RWPE2 (cell line): ENCODE measurements at places on chromosomes 16 and 17.

DNA sequence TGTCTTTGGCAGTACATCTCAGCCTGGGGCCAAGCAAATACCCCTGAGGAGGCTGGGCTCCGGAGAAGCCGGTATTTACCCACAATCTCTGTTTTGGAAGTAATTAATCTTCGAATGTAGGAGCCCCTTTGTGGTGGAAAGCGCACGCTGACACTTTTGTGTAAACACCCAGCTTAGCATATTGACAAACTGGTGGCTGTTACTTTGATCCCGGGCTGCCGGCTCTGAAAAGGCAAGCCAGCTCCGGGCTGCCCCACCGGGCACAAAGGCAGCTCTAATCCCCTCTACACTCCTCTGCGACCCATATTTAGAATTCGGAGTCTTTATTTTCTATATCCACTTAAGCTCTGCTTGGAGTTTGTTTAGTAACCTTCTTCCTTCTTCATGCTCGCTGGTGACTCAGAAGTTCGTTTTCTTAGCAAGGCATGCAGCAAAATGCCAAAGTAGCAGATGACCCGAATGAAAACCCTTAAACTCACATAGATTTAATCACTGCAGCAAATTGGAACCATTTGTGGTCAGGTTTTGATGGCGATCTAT is 144.0 kb upstream of the IRX3 start:
- H3K36me3 ChIP-seq: no peaks in the 10 kb centered on the region
- DNase-seq: no peak
- no peak overlapping the region for H3K27ac ChIP-seq
- H3K4me3 ChIP-seq: no peak overlapping the region

- no peaks in the 10 kb centered on the region for H3K27me3 ChIP-seq
- no peaks in the 10 kb centered on the region for H3K4me1 ChIP-seq
- no peak overlapping the region for H3K4me3 ChIP-seq
- no peaks in the 10 kb centered on the region for H3K36me3 ChIP-seq
Observed at GRCh38 chr17:37732316-37732715, 12.5 kb downstream of the HNF1B start.

GRCh38 chr17:855569-855968 is 73.4 kb downstream of the MRM3 start:
- H3K27me3 ChIP-seq: no peaks in the 10 kb centered on the region
- peaks cover 10% of the 10 kb centered on the region for H3K4me1 ChIP-seq
- H3K4me3 ChIP-seq: no peak overlapping the region

- no peaks in the 10 kb centered on the region for H3K27me3 ChIP-seq
- H3K4me3 ChIP-seq: no peak overlapping the region
- no peak overlapping the region for H3K27ac ChIP-seq
- no peak for DNase-seq
- H3K36me3 ChIP-seq: 0 out of 2 replicates have a peak, but pooled peaks cover 3% of the 10 kb centered on the region
Observed at GRCh38 chr17:60916043-60916442, 238.4 kb downstream of the BCAS3 start.

DNA sequence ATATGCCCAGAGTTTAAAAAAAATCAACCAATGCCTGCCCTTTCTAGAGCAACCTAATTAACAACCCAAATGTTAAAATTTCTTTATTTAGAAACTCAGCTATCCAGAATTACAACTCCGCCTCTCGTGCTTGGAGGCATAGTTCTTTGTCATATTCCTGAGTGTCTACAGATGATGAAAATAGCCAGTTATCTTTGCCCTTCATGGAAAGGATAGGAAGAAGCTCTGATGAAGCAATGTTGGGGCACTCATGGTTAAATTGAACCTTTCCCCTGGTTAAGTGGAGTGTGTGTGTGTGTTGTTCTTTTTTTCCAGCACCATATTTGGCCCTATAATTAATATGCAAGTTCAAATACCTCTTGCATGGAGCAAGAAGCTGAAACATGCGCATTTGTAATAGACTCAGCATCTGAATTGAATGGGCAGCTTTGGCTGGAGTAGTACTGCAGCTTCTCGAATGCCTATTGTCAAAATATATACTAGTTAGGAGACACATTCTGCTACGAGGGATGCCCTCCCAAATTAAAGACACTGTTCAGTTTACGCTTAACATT is 506.2 kb downstream of the WWOX start:
- H3K27ac ChIP-seq: no peak overlapping the region
- peaks cover 3% of the 10 kb centered on the region for H3K4me1 ChIP-seq
- no peak overlapping the region for H3K4me3 ChIP-seq
- no peak for DNase-seq
- H3K36me3 ChIP-seq: no peaks in the 10 kb centered on the region
- no peaks in the 10 kb centered on the region for H3K27me3 ChIP-seq

GRCh38 chr17:16913463-16913862 is 58.5 kb downstream of the TNFRSF13B start:
- no peaks in the 10 kb centered on the region for H3K36me3 ChIP-seq
- no peak for DNase-seq
- H3K4me3 ChIP-seq: no peak overlapping the region
- H3K4me1 ChIP-seq: no peaks in the 10 kb centered on the region
- H3K27me3 ChIP-seq: no peaks in the 10 kb centered on the region

DNA sequence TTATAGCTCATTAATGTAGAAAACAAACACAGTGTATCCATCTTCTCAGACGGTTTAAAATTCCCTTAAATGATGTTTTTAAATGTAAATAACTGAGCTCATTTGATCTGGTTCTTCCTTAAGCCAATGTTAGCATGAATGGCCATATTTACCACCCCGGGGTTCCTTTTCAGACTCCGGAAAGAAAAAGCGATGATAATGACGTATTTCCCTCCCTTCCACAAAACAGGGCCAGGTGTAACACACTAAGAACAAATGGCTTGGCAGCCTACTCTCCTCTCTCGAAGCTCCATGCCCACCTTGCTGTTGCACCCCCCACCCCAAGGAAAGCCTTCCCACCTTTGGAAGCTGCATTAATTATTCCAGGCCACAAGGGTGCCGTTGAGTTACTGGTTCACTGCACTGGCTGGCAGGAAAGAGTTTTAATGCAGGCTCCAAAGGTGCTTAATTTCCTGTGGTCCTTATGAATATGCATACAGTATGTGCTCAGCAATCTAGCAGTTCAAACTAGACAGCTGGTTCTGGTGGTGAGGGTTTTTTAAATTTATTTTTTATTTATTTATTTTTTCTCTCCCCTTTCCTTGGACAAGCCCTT is 378.9 kb downstream of the WWOX start:
- no peak overlapping the region for H3K27ac ChIP-seq
- H3K27me3 ChIP-seq: no peaks in the 10 kb centered on the region
- no peak overlapping the region for H3K4me3 ChIP-seq

- peak overlapping the region; percentile 33 for H3K27ac ChIP-seq
- H3K27me3 ChIP-seq: no peaks in the 10 kb centered on the region
- DNase-seq: no peak
- H3K36me3 ChIP-seq: peaks cover 34% of the 10 kb centered on the region
- peak overlapping the region; percentile 63 for H3K4me3 ChIP-seq
Observed at GRCh38 chr16:1493746-1494094, 560 bp downstream of the TELO2 start.

DNA sequence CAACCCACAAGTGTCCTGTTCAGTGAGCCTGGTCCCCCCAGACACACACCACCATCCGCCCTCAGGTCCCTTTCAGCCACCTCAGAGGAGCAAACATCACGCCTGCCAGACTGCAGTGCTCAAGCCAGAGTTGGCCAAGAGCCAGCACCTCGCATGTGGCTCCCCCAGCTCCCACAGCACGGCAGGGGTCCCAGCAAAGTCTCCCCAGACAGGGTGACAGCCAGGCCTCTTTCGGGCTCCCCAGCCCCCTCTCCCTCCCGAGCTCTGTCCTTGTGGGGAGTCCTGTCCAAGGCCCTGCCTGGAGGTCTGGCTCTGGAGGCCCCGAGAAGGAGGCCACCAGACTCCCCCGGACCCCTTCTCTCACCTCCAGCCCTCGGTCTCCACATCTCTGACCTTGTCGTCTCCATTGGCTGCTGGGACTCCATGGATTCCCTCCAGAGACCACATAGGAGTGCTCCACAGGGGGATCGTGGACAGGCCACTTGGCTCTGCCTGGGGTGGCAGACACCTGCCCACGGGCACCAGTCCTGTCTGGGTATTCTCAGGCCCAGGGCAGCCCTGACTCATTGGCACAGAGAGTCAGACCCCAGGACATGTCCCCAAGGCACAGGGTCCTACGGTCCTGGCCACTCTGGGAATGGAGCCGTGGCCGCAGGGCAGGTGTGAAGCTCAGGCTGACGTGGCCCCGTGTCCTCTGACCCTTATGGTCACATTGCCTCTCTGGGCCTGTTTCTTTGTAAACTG is 1.8 kb upstream of the MYADML2 start:
- DNase-seq: peak; percentile 61
- no peaks in the 10 kb centered on the region for H3K4me1 ChIP-seq
- no peaks in the 10 kb centered on the region for H3K27me3 ChIP-seq
- H3K4me3 ChIP-seq: no peak overlapping the region
- no peaks in the 10 kb centered on the region for H3K36me3 ChIP-seq
- no peak overlapping the region for H3K27ac ChIP-seq

DNA sequence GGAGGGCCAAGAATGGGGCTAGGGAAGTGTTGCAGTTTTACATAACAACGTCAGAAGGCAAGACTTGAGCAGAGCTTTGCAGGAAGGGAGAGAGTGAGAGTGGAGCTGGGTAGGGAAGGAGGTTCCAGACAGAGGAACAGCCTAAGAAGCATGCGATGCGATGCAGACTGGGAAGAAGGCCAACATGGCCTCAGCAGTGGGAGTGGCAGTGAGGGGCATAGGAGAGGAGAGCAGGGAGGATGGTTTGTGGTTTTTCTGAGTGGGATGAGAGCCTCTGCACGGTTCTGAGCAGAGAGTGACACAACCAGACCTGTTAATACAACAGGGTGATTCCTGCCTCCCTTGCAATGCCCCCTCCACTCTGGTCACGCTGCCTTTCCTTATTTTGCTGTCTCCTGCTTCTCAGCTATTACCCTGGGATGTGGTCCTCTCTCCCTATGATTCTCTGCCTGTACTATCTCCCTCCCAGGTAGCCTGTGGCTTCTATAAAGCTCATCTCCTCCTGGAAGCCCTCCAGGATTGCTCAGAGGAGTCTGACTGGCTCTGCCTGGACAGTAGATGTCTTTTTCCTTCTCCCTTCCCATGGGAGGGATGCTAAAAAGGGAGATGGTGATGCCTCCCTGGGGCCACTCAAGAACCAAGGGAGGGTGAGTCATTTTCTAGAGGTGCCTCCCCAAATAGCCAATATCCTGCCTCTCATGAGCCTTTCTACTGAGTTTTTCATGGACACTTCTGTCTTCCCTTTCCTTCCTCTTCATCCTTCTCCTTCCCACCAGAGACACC is 38.7 kb upstream of the NGFR start:
- no peak overlapping the region for H3K4me3 ChIP-seq
- DNase-seq: no peak
- no peaks in the 10 kb centered on the region for H3K4me1 ChIP-seq

- H3K27ac ChIP-seq: no peak overlapping the region
- peaks cover 13% of the 10 kb centered on the region for H3K4me1 ChIP-seq
- no peaks in the 10 kb centered on the region for H3K36me3 ChIP-seq
- H3K27me3 ChIP-seq: no peaks in the 10 kb centered on the region
Observed at GRCh38 chr17:72101526-72101925, 19.3 kb upstream of the SOX9 start.

DNA sequence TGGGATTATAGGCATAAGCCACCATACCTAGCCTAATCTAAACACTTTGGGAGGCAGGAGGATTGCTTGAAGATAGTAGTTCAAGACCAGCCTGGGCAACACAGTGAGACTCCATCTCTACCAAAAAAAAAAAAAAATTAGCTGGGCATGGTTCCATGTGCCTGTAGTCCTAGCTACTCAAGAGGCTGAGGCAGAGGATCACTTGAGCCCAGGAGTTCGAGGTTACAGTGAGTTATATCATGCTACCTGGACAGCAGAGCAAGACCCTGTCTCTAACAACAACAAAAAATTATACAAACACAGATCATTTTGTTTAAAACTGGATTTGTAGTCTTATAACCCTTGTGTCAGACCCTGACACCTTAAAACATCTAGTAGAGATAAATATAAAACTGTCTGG is 7.7 kb upstream of the C16orf54 start:
- no peak for DNase-seq
- H3K4me1 ChIP-seq: no peaks in the 10 kb centered on the region
- no peaks in the 10 kb centered on the region for H3K27me3 ChIP-seq
- H3K4me3 ChIP-seq: no peak overlapping the region

GRCh38 chr17:78343187-78343542 is 16.7 kb downstream of the SOCS3 start:
- peaks cover 53% of the 10 kb centered on the region for H3K4me1 ChIP-seq
- no peaks in the 10 kb centered on the region for H3K36me3 ChIP-seq
- peak overlapping the region; percentile 94 for H3K27ac ChIP-seq

DNA sequence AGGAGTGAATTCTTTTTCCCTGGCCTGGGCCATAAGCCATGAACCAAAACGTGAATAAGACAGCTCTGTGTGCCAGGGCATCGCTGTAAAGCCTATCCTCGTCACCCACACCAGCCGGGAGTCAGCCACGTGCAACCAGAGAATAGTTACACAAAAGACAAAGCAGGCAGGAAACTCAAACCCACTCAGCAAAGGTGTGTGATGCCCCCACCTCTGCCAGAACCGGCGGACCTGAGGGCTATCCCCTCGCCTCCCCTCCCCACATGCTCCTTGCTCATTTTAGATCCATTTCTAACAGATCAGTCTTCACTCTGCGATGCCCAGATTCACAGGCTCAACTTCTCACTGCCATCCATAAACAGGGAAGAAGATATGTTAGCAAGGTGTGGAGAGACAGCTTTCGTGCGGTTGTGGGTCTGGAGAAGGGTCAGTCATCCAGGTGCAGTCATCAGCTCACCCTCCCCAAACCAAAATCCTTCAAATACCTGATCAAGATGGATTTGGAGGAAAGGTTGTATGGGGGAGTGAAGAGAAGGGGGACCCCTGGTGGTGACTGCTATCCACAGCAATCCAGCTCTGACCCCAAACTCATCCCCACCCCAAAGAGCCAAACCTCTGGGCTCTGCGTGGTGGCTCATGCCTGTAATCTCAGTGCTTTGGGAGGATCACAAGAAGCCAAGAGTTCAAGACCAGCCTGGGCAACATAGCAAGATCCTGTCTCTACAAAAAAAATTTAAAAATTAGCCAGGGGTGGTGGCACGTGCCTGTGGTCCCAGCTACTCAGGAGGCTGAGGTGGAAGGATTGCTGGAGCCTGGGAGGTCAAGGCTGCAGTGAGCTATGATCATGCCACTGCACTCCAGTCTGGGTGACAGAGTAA is 219.2 kb downstream of the C16orf78 start:
- H3K27ac ChIP-seq: no peak overlapping the region
- H3K4me3 ChIP-seq: no peak overlapping the region
- peaks cover 12% of the 10 kb centered on the region for H3K27me3 ChIP-seq

- no peak overlapping the region for H3K4me3 ChIP-seq
- H3K4me1 ChIP-seq: no peaks in the 10 kb centered on the region
- DNase-seq: no peak
- no peaks in the 10 kb centered on the region for H3K36me3 ChIP-seq
- no peaks in the 10 kb centered on the region for H3K27me3 ChIP-seq
Observed at GRCh38 chr16:20969386-20969785, 68.8 kb downstream of the LYRM1 start.
